ENCODE measurements at places on chromosomes 16 and 17.

- no peak for DNase-seq
These were observed 2.1 kb downstream of the MYO18A start for GRCh38 chr17:29177871-29178749.

- DNase-seq = no peak
These were observed 53.3 kb upstream of the KSR1 start for GRCh38 chr17:27402943-27403342.

DNA sequence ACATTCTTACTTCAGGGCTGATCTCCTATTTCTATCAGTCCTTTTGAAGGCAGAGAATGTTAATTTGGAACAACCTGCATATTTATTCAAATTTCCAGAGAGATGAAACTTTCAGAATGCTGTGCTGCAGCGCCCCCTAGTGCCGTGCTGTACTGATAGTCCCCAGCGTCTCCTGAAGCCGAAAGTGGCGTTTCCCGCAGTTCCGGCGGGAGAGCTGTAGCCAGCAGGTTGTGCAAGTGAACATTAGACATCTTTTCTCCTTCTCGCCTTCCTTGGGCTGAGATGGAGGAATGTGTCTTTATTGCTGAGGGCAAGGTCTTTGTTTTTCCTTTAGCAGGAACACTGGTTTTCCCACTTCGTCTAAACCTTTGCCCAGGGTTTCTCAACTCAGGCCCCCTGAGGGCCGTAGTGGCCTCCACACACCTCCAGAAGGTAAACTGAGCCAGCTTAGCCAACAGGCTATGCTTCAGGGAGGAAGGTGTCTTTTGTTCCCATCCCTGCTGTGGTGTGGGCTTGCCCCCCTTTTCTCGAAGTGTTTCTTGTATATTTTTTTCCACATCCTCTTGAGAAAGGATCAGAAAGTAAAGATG, 26.4 kb downstream of the USP10 start:
- DNase-seq = peak; percentile 81

DNA sequence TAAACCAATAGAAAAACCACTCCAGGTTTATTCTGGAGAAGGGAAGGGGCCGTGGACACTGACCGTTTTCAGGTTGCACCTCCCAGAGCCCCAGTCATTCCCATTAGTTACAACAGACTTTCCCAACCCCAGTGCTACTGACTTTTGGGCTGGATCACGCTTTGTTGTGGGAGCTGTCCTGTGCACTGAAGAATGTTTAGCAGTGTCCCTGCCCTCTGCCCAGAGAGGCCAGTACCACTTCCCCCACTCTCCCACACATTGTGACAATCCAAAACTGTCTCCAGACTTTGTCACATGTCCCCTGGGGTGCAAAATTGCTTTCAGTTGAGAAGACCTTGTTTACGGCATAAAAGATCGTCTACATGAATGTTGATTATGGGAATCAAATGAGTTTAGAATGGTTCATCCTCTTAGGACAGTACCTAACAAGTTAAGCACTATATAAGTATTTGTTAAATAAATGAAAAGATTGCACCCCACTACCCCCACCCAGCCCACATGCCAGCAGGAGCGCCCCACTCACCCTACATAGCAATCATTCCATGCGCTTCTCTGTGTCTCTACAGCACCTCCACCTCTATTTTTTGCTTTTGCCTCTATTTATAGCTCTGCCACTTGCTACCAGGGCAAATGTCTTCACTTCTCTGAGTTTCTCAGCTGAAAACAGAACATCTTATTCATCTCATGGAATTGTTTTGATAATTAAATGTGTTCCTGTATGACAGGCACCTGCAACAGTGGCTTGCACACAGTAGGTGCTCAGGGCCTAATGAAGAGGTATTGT, 104.9 kb downstream of the AXIN2 start:
- DNase-seq = no peak

DNA sequence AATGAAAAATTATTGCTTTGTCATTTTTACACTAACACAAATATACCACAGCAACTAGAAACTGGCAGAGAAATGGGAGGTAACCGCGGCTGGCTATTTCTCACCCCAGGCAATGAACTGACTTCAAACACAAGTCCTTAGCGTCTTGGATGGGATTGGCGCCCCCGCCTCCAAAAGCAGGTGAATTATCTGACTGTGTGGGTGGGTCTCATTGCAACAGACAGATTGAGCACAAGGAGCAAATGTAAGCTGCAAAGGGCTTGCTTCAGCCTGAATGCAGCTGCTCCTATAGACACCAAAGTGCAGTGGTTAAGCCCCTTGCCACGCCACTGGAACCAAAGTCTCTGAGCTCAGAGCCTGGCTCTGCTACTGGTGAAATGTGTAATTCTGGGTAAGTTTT, 225.0 kb downstream of the XYLT1 start:
- no peak for DNase-seq

DNA sequence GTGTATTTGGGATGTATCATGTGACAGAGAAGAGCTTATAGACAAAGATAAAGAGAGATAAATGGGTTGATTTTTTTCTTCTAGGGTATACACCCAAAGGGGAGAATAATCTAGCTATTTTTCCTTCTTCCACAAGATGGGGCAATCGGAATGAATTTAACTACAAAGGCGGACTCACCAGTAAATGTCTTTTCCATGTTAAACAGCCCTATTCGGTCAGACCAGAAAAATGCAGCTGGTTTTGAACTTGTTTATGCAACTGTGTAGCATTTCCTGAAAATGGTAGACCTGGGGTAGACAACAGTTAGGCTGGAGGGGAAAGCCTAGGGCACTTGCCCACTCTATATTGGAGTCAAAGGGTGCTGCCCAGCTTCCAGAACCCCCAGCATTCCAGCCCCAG, 477.1 kb downstream of the TOX3 start:
- no peak for DNase-seq

GRCh38 chr17:1783271-1783670, 21.4 kb downstream of the SERPINF1 start:
- DNase-seq = no peak

GRCh38 chr17:76826330-76827068, 41.7 kb upstream of the MGAT5B start:
- no peak for DNase-seq

DNA sequence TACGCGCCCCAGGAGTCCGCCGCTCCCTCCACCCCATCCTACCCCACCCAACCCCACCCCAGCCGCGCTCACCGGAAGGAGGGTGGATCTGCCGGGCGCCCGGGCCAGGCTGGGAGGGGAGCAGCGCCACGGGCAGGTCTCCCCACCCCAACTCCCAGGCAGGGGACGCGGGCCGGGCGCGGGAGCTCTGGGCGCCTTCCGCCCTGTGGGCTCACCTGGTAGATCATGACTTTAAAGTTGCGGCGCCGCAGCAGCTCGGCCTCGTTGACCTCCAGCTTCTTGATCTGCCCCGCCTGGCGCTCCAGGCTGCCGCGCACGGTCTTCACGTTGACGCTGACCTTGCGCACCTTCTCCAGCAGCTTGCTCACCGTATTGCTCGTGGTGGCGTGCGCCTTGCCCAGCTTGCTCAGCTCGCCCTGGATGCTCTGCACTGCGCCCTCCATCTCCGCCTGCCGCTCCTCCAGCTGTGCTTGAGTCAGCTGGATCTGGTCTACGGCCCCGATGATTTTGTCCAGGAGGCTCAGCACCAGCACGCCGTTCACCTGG, 571 bp downstream of the CAVIN1 start:
- peak; percentile 23 for DNase-seq

- peak; percentile 83 for DNase-seq
These were observed 34.7 kb downstream of the MYO18A start for GRCh38 chr17:29145289-29146073.

- no peak for DNase-seq
These were observed 8.5 kb upstream of the LPO start for GRCh38 chr17:58229881-58230280.

DNA sequence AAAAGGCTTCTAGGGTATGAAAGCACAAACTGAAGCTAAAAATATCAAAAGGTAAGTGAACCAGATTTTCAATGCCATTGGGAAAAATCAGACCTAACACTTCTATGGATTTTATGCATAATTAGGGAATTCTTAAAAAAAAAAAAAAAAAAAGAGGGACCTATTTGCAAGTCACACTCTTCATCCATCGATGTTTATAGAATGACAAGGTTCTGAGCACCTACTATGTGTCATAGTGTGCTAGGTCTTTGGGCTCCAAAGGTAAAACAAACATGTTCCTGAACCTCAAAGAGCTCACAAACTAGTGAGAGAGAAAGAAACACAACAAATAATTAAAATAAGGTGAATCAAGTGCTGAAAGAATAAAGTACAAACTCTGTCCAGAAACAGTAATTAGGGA, 1.9 kb downstream of the HEATR6 start:
- no peak for DNase-seq

DNA sequence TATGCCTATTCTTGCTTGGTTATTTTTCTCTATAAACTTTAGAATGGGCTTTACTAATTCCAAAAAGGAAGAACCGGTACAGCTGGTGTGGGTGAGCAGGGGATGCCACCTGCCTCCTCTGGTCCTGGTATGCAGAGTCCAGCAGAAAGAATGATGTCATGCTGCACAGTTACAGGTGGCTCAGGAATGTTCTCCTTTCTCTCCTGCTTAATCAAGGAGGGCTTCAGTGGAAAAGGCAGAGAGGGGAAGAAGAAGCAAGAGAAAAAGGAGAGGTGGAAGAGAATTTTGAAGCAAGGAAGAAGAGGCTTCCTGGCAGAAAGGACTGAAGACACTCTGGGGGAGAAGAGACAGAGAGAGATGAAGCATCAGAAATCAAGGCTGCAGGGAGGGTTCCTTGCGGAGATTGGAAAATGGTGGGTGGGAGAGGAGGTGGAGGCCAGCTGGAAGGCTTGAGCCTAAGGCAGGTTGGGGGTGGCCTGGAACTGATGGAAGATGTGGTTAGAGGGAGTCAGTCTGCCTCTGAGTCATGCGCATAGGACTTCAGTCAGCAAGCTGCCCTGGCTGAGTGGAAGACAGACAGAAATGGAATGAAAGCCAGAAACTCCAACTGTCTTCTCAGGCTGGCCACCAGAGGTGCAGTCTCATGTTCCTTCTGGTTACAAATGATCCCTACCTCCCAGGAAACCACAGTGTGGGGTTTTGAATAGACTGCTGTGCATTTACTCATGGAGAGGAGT, 64.6 kb upstream of the CRHR1 start:
- no peak for DNase-seq

DNA sequence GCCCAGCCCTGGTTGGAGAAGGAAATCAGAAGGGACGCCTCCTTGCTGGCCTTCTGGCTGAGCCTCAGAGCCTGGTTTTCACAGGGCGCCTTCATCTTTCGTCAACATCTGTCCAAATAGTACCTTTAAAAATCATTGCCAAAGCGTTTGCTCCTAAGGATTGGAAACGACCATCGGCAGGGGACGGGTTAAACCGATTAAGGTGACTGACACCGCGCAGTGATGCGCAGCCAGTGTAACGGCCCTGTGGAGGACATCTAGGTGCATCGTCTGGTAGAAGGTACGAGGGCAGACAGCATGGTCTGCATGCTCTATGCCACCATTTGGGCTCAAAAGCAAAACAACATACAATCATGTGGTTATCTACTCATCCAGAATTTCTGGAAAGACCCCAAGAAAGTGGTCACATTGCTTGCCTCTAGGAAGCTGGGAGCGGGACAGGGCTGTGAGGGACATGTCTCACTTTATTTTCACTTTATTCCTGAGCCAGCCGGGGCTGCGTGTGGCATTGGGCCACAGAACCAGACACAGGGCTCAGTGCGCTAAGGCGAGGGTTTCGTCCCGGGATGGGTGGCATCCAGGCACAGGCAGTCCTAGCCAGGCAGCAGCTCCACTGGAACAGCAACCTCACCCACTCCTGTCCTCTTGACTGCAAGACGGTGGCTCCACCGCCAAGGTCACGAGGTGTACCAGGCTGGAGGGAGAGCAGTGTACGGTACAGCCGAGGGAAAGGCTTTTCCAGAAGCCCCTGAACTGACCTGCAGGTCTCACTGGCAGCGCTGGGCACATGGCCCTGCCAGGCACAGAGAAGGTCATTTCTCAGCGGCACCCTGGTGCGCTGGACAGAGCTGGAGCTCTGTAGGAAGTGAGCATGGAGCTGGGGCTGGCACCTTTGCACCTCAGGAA, 40.9 kb upstream of the JPH3 start:
- no peak for DNase-seq

GRCh38 chr16:79182616-79183015, 417.9 kb downstream of the MAF start:
- DNase-seq = peak; percentile 10

Data from activated CD4-positive, alpha-beta T cell treated with anti-CD3 and anti-CD28 coated beads, Interleukin-2, Interleukin-6, amounts not matched to agents 100 ng/mL and 50 ng/mL, durations not matched to agents 16 hours and 8 hours (primary cell).